ENCODE measurements at places on chromosomes 13 and 19.

- H3K36me3 ChIP-seq = no peaks in the 10 kb centered on the region
- no peaks in the 10 kb centered on the region for H3K27me3 ChIP-seq
- no peak overlapping the region for H3K27ac ChIP-seq
- DNase-seq = no peak
- peaks cover 15% of the 10 kb centered on the region for H3K4me1 ChIP-seq
Measured at GRCh38 chr13:110409581-110409992, 102.5 kb downstream of the COL4A2 start.

DNA sequence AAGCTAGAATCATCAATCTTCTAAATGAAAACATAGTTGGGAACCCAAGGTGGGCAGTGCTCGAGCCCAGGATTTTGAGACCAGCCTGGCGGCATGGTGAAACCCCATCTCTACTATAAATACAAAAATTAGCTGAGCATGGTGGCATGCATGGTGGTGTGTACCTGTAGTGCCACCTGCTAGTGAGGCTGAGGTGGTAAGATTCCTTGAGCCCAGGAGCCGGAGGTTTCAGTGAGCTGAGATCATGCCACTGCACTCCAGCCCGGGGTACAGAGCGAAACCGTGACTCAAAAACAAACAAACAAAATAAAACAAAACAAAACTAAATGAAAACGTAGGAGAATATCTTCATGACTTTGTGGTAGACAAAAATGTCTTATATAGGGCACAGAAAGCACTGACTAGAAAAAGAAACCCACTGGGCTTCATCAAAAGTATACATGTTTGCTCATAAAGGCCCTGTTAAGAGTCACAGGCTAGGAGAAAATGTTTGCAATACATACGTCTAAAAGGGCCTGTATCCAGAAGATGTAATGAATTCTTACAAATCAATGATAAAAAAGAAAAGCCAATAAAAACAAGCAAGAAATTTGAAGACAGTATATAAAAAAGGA, 353.6 kb downstream of the FGF9 start:
- DNase-seq = no peak
- no peaks in the 10 kb centered on the region for H3K36me3 ChIP-seq
- H3K4me1 ChIP-seq = no peaks in the 10 kb centered on the region
- no peak overlapping the region for H3K4me3 ChIP-seq
- peaks cover 22% of the 10 kb centered on the region for H3K27me3 ChIP-seq

- H3K27ac ChIP-seq = no peak overlapping the region
- DNase-seq = peak; percentile 6
- H3K4me3 ChIP-seq = no peak overlapping the region
- H3K36me3 ChIP-seq = no peaks in the 10 kb centered on the region
- H3K4me1 ChIP-seq = no peaks in the 10 kb centered on the region
- H3K27me3 ChIP-seq = no peaks in the 10 kb centered on the region
Measured at GRCh38 chr13:76885203-76886004, 801 bp downstream of the KCTD12 start.

DNA sequence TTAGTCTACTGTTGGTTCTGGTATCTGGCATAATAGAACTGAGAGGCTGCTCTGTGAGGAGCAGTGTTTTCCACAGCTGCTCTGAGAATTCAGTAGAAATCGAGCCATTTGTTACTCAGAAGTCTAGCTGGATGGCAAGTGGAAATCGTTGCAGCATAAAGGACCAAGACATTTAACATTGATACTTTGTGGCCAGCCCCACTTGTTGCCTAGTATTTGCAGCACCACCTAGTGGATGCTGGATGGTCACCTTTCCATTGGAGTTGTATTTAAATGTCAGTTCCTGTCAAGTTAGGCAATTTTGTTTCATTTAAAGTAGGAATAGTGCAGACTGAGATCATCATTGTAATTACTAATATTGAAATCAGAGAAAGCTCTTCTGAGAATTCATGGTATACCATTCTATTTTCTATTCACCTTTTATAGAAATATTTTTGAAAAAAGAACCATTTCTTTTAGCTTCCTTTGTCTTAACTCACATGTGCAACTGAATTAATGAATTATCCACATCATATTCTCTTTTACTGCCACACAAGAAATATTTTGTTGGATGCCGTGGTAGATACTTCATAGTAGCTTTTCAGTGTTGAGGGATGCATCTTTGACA, 64.6 kb downstream of the PDS5B start:
- H3K27ac ChIP-seq = no peak overlapping the region
- peaks cover 19% of the 10 kb centered on the region for H3K36me3 ChIP-seq
- DNase-seq = peak; percentile 46
- H3K4me1 ChIP-seq = no peaks in the 10 kb centered on the region
- no peaks in the 10 kb centered on the region for H3K27me3 ChIP-seq

GRCh38 chr13:98521461-98522247, 55.3 kb downstream of the STK24 start:
- no peak for DNase-seq
- H3K4me1 ChIP-seq = peaks cover 9% of the 10 kb centered on the region
- H3K27ac ChIP-seq = no peak overlapping the region
- H3K4me3 ChIP-seq = no peak overlapping the region
- H3K27me3 ChIP-seq = no peaks in the 10 kb centered on the region

DNA sequence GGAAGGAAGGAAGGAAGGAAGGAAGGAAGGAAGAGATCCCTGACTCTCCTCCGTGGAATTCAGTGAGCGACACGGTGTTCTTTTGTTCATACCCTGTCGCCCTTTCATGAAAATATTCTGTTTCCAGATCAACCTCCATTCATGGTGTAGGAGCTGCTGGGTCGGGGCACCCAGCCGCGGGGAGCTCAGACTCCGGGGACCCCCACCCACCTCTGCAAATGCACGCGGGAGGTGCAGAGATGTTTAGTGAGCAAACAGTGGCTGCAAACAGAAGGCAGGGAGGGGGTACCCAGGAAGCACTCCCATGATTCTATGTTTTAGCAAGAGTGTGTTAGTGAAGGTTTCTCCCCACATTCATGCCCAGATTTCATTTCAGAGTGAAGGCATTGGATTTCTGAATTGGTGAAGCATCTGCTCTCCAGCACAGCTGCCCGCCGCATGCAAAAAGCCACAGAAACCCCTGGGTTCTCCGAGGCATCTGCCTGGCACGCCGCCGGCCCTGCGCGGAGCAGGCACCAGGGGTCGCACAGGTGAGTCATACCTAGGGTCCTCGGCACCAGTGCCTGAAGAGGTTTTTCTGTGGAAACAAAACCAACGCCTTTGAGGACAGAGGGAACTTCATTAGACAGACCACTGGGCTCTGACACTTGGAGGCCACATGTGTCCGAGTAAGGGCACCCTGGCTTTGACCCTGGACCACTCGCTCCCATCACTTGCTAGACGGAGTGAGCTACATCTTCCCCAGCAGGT, 80.6 kb downstream of the ZNF557 start:
- H3K4me1 ChIP-seq = peaks cover 6% of the 10 kb centered on the region
- no peak overlapping the region for H3K27ac ChIP-seq
- no peak for DNase-seq
- H3K36me3 ChIP-seq = no peaks in the 10 kb centered on the region
- H3K27me3 ChIP-seq = no peaks in the 10 kb centered on the region

DNA sequence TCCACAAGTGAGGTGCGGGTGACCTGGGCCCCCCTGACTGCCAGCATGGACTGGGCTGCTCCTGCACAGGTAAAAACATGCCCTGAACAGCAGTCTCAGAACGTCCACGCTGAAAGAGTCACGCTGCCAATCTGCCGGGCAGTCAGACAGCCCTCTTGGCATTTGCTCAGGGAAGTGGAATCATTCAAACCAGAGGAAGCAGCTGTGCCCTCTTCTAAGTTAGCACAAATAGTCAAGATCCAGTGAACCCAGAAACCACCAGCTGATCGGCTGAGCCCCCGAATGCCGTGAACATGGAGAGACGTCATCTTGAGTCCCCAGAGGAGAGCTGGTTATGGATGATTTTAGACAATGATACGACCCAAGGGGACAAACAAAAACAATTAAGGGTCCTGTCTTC, 34.4 kb downstream of the KLF2 start:
- no peaks in the 10 kb centered on the region for H3K27me3 ChIP-seq
- no peak overlapping the region for H3K27ac ChIP-seq
- no peaks in the 10 kb centered on the region for H3K4me1 ChIP-seq
- no peak overlapping the region for H3K4me3 ChIP-seq
- DNase-seq = no peak
- no peaks in the 10 kb centered on the region for H3K36me3 ChIP-seq

- no peaks in the 10 kb centered on the region for H3K27me3 ChIP-seq
- H3K27ac ChIP-seq = no peak overlapping the region
- no peak for DNase-seq
- no peaks in the 10 kb centered on the region for H3K36me3 ChIP-seq
Measured at GRCh38 chr13:80504453-80504852, 163.5 kb upstream of the SPRY2 start.

GRCh38 chr19:38686530-38686888, 39.1 kb downstream of the ACTN4 start:
- no peak for DNase-seq
- H3K4me3 ChIP-seq = peak overlapping the region; percentile 6
- no peaks in the 10 kb centered on the region for H3K27me3 ChIP-seq

GRCh38 chr19:15199661-15200552, 888 bp downstream of the NOTCH3 start:
- H3K4me3 ChIP-seq = peak overlapping the region; percentile 88
- peaks cover 24% of the 10 kb centered on the region for H3K36me3 ChIP-seq
- H3K27me3 ChIP-seq = no peaks in the 10 kb centered on the region
- H3K4me1 ChIP-seq = peaks cover 42% of the 10 kb centered on the region
- DNase-seq = no peak

- DNase-seq = no peak
- no peak overlapping the region for H3K27ac ChIP-seq
- H3K4me3 ChIP-seq = no peak overlapping the region
- H3K27me3 ChIP-seq = peaks cover 46% of the 10 kb centered on the region
- no peaks in the 10 kb centered on the region for H3K4me1 ChIP-seq
- H3K36me3 ChIP-seq = no peaks in the 10 kb centered on the region
Measured at GRCh38 chr19:31347354-31347753, 1.9 kb downstream of the TSHZ3 start.

- H3K4me1 ChIP-seq = no peaks in the 10 kb centered on the region
- no peak overlapping the region for H3K27ac ChIP-seq
- DNase-seq = no peak
- no peaks in the 10 kb centered on the region for H3K36me3 ChIP-seq
- peaks cover 18% of the 10 kb centered on the region for H3K27me3 ChIP-seq
- H3K4me3 ChIP-seq = no peak overlapping the region
Measured at GRCh38 chr19:58536852-58537798, 6.7 kb upstream of the TRIM28 start.

DNA sequence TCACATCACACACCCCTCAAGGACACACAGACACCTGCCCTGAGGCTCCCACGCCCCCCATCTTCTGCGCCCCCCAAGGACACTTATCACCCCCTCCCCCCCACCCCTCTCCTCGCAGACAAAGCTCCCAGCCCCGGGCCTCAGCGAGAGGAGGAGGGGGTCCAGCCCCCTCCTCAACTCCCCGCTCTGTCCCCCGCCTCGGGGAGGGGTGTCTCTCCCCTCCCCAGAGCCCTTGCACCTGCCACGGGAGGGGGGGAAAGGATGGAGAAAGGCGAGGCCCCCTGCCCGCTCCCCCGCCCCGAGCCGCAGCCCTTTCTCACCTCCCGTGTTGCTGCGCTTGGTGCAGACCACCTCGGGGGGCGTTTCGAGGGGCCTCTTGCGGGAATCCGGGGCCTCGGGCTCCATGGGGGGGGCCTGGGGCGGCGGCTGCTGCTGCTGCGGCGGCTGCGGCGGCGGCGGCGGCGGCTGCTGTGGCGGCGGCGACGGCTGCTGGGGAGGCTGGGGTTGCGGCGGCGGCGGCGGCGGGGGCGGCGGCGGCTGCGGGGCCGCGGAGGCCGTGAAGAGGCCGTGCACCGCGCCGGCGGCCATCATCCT, 621 bp downstream of the NOVA2 start:
- H3K36me3 ChIP-seq = no peaks in the 10 kb centered on the region
- H3K27me3 ChIP-seq = peaks cover 88% of the 10 kb centered on the region
- H3K27ac ChIP-seq = no peak overlapping the region
- no peak overlapping the region for H3K4me3 ChIP-seq
- DNase-seq = no peak

DNA sequence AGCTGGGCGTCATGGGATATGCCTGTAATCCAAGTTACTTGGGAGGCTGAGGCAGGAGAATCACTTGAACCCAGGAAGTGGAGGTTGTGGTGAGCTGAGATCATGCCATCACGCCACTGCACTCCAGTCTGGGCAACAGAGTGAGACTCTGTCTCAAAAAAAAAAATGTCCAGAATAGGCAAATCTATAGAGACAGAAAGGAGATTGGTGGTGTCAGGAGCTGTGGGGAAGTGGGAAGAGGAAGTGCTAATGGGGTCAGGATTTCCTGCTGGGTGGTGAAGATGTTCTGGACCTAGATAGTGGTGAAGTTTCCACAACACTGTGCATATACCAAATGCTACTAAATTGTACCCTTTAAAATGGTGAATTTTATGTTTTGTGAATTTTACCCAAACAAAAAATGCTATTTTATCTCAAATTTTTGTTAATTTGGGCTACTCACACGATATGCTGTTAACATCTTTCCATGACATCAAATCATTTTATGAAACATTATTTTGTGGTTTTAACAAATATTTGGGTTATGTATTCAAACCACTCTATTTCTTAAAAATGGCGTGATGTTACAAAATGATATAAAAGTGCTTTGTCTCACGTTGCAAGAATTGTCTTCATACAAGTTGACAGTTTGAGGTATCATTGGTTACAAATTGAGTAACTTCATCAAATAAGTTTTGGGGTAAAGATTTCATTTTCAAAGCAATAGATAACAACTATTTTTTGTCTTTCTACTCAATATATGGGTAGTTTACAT, 7.4 kb upstream of the CYP4F3 start:
- H3K4me1 ChIP-seq = peaks cover 24% of the 10 kb centered on the region
- no peak overlapping the region for H3K27ac ChIP-seq
- no peaks in the 10 kb centered on the region for H3K36me3 ChIP-seq
- no peaks in the 10 kb centered on the region for H3K27me3 ChIP-seq
- no peak for DNase-seq

DNA sequence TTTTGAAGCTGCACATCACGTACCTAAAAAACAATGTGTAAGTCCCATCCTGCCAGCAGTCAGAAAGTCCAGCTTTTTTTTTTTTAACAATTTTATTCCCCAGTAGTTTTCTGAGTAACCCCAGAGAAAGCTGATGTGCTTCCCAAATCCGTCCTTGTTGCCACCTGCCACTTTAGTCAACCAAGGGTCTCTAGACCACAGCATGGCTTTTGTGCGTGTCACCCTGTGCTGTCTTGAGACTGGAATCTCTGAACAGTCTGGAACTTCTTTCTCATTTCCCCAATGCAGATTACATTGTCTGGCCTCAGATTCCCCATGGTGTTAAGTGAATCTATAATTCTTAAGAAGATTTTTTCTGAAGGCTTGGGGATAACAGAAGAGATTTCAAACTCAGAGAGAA, 289.2 kb upstream of the KLF12 start:
- H3K27ac ChIP-seq = no peak overlapping the region
- H3K4me1 ChIP-seq = no peaks in the 10 kb centered on the region
- DNase-seq = no peak
- H3K27me3 ChIP-seq = no peaks in the 10 kb centered on the region

- no peaks in the 10 kb centered on the region for H3K36me3 ChIP-seq
- no peak overlapping the region for H3K27ac ChIP-seq
- DNase-seq = no peak
- no peaks in the 10 kb centered on the region for H3K27me3 ChIP-seq
- no peak overlapping the region for H3K4me3 ChIP-seq
- H3K4me1 ChIP-seq = no peaks in the 10 kb centered on the region
Measured at GRCh38 chr13:34478376-34478775, 463.7 kb upstream of the NBEA start.
